ENCODE measurements at places on chromosomes 1 and 21. TPM values are rescaled to one million over a fixed set of nuclear protein-coding genes. Genes with fewer than 3 reads are reported as not detected.

The PRAMEF8 gene
- total RNA-seq: not detected

The LRP8 gene
- 40.6 TPM for total RNA-seq

DNA sequence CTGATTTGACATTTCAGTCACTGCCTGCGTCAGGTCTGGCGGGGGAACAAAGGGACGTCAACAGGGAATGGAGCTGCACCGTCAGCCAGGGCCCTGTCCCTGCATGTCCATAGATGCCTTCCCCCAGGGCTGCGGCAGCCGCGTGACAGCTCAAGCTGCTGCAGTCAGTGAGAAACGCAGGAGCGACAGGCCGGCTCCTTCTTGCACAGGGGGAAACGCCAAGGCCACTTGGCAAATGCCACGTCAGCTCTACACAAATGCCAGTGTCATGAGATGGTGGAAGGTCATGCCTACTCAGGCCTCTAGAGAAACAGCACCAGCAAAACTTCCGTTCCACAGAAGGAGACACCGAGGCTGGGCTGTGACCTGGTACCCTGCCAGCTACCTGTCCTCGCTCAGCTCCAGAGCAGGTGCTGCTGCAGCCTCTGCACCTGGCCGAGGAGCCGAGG, 37.7 kb downstream of the SYF2 start:
- DNase-seq: no peak
- peaks cover 12% of the 10 kb centered on the region for H3K4me1 ChIP-seq

DNA sequence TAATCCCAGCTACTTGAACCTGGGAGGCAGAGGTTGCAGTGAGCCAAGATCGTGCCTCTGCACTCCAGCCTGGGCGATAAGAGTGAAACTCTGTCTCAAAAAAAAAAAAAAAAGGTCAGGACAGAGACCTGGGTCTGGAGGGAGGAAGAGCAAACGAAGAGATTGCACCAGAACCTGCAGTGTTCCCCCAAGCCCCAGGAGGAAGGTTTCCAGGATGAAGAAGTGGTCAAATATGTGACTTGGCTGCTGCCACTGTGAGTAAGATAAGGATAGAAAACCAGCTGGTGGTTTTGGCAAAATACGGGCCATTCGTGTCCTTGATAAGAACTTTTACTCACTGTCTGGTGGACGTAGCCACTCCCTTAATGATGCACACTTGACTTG, 42.2 kb downstream of the CLDN14 start:
- H3K4me3 ChIP-seq: no peak overlapping the region
- no peaks in the 10 kb centered on the region for H3K4me1 ChIP-seq
- DNase-seq: no peak
- peaks cover 13% of the 10 kb centered on the region for H3K27me3 ChIP-seq
- no peak overlapping the region for H3K27ac ChIP-seq

The ENAH gene
- 1.2 TPM for total RNA-seq

The MROH9 gene
- not detected for total RNA-seq

The PDPN gene
- not detected for total RNA-seq

DNA sequence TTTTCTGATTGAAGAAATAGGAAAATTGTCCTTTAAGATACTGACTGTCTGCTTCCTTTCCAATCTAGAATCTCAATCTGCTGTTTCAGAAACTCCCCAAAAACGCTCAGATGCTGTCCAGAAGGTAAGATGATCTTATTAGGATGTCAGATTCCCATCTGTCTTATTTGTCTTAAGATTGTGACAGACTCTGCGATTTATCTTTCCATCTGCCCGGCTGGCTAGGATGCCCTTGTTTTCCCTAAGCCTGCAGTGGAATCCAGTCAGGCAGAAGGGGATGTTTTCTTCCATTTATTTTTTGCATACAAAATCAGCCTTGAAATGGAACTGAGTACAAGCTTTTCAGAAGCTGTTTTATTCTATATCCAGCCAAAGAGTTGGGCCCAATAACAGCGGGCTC, 96.5 kb downstream of the FMN2 start:
- peaks cover 2% of the 10 kb centered on the region for H3K4me1 ChIP-seq
- DNase-seq: no peak
- no peak overlapping the region for H3K27ac ChIP-seq
- H3K4me3 ChIP-seq: no peak overlapping the region
- H3K27me3 ChIP-seq: peaks cover 8% of the 10 kb centered on the region

The TPTE gene
- not detected for total RNA-seq

The RGS18 gene
- total RNA-seq: not detected

The EXO1 gene
- 2.3 TPM for total RNA-seq

DNA sequence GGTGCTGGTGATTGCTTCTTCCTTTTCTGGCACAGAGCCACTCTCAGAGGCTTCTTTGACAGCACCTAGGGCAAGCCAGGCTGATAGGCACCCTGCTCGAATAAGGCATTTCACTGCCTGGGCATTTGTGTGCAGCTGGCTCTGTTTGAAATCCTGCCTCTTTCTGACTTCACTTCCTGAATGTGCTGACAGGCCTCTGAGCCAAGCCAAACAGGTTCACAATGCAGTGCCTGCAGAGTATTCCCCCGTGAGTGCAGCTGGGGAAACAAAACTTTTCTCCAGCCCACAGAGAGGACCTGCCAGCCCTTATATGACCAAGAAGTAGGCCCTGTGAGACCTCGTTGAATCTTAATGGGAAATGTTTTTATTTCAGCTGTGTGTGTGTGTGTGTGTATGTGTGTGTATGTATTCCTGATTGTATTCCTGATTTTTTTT, 10.4 kb downstream of the JUN start:
- peak; percentile 24 for DNase-seq
- H3K4me3 ChIP-seq: no peak overlapping the region
- peak overlapping the region; percentile 73 for H3K27ac ChIP-seq
- H3K27me3 ChIP-seq: peaks cover 6% of the 10 kb centered on the region

- no peaks in the 10 kb centered on the region for H3K36me3 ChIP-seq
- H3K27ac ChIP-seq: no peak overlapping the region
- H3K4me1 ChIP-seq: no peaks in the 10 kb centered on the region
- DNase-seq: no peak
- no peak overlapping the region for H3K4me3 ChIP-seq
Measured at GRCh38 chr1:4273243-4273642, 373.2 kb upstream of the C1orf174 start.

DNA sequence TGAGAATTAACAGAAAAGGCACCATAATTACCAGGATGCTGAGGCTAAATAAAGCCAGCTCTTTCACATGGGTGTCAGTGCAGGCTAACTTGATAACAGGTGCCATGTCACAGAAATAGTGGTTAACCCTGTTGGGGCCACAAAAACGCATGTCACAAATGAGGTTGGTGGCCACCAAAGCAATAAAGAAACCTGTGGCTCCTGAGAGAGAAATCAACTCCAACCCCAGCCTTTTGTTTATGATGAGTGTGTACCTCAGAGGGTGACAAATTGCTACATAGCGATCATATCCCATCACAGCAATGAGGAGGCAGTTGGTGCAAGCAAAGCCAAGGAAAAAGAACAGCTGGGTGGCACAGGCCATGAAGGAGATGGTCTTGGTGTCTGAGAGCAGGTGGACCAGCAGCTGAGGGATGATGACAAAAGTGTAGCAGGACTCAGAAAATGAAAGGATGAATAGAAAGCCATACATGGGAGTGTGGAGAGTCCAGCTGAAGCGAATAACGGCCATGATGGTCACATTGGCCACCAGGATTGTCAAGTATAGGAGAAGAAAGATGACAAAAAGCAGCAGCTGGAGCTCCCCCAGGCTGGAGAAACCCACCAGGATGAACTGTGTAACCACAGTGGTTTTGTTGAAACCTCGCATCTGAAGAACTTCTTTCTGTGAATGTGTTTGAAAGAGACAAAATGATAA, at the start of gene OR10T2:
TSS of gene OR10T2 (minus strand) at position 649 of the 697 bp plus-strand sequence. CDS start at position 649, 0 bp downstream.
- H3K4me3 ChIP-seq: no peak within 1 kb of the TSS
- H3K27ac ChIP-seq: no peak within 1 kb of the TSS
- H3K4me1 ChIP-seq: peaks cover 12% of the 10 kb centered on the region
- no peaks in the 10 kb centered on the region for H3K36me3 ChIP-seq
- H3K27me3 ChIP-seq: no peaks in the 10 kb centered on the region

GRCh38 chr1:198677871-198678270, 39.0 kb downstream of the PTPRC start:
- peaks cover 46% of the 10 kb centered on the region for H3K36me3 ChIP-seq
- H3K27me3 ChIP-seq: no peaks in the 10 kb centered on the region
- no peak for DNase-seq
- H3K4me3 ChIP-seq: no peak overlapping the region
- H3K27ac ChIP-seq: peak overlapping the region; percentile 97

The KCNK2 gene
- total RNA-seq: not detected

DNA sequence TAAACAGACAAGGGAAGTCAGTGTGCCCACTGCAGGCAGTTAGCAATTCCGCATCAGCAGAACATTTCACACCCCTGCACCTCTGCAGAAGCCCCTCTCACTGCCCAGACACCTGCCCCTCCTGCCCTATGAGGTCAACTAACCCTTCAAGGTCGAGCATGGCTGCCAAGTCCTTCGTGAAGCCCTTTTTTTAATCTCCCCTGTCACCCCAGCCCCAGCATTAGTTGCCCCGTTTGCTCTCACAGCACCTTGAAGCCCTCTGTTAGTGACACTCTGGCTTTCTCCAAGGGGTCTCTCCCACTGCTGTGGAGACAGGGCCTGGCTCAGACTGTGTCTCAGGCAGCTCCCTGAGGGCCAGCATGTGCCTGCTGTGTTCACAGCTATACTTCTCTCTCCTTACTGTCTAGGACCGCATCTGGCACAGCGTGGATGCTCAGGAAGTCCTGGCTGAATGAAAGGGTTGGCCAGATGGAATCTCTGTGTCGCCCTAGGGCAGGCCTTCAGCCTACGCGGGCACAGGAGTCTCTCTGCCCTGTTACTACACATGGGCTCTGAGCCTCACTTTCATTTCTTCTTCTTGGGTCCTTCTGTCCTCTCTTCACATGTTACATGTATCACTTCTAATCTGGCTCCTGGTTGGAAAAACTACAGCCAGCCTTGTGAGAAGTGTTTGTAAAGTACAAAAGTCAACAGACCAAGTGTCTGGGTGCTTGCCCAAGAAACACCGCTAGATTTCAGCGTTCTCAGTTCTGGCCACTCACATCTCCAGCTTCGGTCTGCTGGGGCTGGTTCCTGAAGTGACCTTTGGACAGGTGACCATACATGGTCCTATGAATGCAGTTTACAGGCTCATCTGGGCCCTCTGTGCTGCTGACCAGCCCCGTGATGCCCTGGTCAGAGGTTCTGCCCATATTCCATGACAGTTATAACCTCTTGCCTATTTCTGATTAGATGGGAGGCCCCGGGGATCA, 19.7 kb downstream of the SLC2A1 start:
- DNase-seq: no peak
- H3K27me3 ChIP-seq: no peaks in the 10 kb centered on the region
- H3K27ac ChIP-seq: peak overlapping the region; percentile 91

- peaks cover 21% of the 10 kb centered on the region for H3K27me3 ChIP-seq
- DNase-seq: no peak
- H3K27ac ChIP-seq: no peak overlapping the region
- no peaks in the 10 kb centered on the region for H3K4me1 ChIP-seq
Measured at GRCh38 chr1:204902671-204903070, 32.0 kb downstream of the NFASC start.

DNA sequence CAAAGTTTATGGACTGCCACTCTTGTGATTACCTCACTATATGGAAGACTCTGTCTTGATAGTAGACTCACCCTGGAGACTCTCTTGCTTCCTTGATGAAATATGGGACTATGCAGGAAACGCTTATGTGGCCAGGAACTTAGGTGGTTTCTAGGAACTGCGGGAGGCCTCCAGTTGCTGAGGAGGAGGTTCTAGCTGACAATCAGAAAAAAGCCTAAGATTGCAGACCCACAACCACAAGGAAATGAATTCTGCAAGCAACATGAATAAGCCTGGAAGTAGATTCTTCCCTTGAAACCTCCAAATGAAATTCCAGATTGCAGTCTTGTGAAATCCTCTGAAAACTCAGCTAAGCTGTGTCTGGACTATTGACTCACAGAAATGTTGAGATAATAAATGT, 88.9 kb upstream of the COL11A1 start:
- no peak overlapping the region for H3K27ac ChIP-seq
- no peaks in the 10 kb centered on the region for H3K4me1 ChIP-seq
- DNase-seq: no peak
- no peaks in the 10 kb centered on the region for H3K27me3 ChIP-seq
- no peaks in the 10 kb centered on the region for H3K36me3 ChIP-seq

DNA sequence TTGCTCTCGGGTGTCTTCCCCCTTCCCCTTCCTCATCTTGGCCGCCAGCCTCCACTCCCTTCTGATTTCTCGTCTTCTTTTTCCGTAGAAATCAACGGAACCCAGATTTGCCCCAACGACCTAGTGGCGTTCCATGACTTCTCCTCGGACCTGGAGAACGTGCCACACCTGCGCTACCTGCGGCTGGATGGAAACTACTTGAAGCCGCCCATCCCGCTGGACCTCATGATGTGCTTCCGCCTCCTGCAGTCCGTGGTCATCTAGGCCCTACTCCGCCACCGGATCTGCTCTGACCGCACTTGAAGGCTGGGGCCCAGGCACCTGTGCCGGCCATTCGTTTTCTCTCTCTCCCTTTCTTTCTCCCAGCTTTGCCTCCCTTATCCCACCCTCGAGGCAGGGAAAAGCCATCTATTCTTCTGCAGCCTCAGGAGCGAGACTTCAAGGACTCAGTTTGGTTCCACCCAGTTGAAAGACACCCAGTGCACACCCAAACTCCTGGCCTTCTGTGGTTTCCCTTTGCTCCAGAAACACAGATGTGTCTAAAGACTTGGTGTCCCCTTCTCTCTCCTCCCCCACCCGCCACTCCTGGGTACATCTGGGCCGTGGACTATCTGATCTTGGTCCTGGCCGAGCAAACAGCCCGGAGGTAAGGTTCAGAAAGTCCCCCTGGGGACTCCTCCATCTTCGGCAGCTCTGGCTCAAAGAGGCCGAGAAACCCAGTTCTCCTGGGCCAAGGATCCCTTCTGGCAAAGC, 7.2 kb upstream of the OPTC start:
- H3K4me1 ChIP-seq: peaks cover 5% of the 10 kb centered on the region
- H3K4me3 ChIP-seq: peak overlapping the region; percentile 83
- no peaks in the 10 kb centered on the region for H3K36me3 ChIP-seq
- H3K27ac ChIP-seq: no peak overlapping the region

The SFN gene
- 0.22 TPM for total RNA-seq

GRCh38 chr1:227777156-227777555, 38.3 kb upstream of the PRSS38 start:
- peaks cover 33% of the 10 kb centered on the region for H3K36me3 ChIP-seq
- H3K4me1 ChIP-seq: no peaks in the 10 kb centered on the region
- no peak for DNase-seq
- no peak overlapping the region for H3K4me3 ChIP-seq

GRCh38 chr1:25657121-25657882, 40.7 kb downstream of the MAN1C1 start:
- peaks cover 13% of the 10 kb centered on the region for H3K4me1 ChIP-seq
- H3K27me3 ChIP-seq: peaks cover 3% of the 10 kb centered on the region
- H3K36me3 ChIP-seq: no peaks in the 10 kb centered on the region
- no peak overlapping the region for H3K4me3 ChIP-seq
- no peak for DNase-seq

The ADGRB2 gene
- 6.3 TPM for total RNA-seq

- no peak for DNase-seq
- no peaks in the 10 kb centered on the region for H3K27me3 ChIP-seq
- no peak overlapping the region for H3K4me3 ChIP-seq
- no peaks in the 10 kb centered on the region for H3K4me1 ChIP-seq
- no peak overlapping the region for H3K27ac ChIP-seq
Measured at GRCh38 chr1:77857552-77857951, 30.9 kb upstream of the NEXN start.

GRCh38 chr1:227312361-227313025, 5.8 kb downstream of the CDC42BPA start:
- H3K27ac ChIP-seq: no peak overlapping the region
- peaks cover 4% of the 10 kb centered on the region for H3K4me1 ChIP-seq
- no peak for DNase-seq
- no peaks in the 10 kb centered on the region for H3K36me3 ChIP-seq

- no peak overlapping the region for H3K4me3 ChIP-seq
- H3K4me1 ChIP-seq: peaks cover 37% of the 10 kb centered on the region
- H3K27ac ChIP-seq: no peak overlapping the region
- no peak for DNase-seq
- no peaks in the 10 kb centered on the region for H3K27me3 ChIP-seq
- H3K36me3 ChIP-seq: no peaks in the 10 kb centered on the region
Measured at GRCh38 chr1:25095635-25096200, 136.6 kb downstream of the SYF2 start.

Data from activated B cell treated with CpG ODN at 0.5 μM for 24 hours (primary cell).